ENCODE measurements at places on chromosomes 13 and 19.

GRCh38 chr13:76913898-76914297, 27.7 kb upstream of the KCTD12 start:
- DNase-seq = peak; percentile 60

GRCh38 chr19:55697069-55697440, 22.0 kb downstream of the EPN1 start:
- no peak for DNase-seq

DNA sequence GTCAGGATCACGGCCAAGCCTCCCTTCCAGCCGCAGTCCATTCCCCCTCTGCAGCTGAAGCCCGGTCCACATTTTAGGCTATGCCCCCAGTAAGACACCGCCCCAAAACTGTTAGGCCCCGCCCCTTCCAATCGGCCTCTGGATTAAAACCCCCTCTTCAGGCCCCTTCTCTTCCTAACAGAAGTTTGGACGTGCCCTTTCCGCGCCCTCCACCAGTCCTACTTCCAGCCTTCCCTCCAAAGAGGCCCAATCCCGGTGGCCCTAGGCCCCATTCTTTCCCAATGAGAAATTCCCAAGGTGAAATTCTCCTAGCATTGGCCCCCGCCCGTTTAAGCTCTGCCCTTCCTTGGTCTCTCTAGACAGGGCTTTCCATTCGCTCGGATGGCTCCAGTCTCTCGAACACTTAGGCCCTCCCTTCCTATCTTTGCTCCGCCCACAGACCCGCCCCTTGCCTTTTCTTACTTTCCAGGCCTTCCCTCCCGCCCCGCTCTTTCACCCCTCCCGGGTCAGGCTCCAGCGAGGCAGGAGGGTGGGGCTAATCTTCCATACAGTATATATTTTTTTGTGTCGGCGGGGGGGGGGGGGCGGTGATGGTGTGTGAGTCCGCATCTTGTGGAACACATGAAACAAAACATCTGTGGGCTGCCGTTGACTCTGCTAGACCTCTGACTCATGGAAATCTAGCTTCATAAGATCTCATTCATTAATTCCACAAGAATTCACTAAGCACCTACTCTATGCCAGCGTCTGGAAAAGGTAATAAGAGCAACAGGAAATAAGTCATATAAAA, 13.6 kb downstream of the LTBP4 start:
- peak; percentile 97 for DNase-seq

- DNase-seq = no peak
Measured at GRCh38 chr13:75585153-75585552, 35.6 kb downstream of the UCHL3 start.

GRCh38 chr19:47110521-47111005, 3.0 kb downstream of the ZC3H4 start:
- DNase-seq = no peak

Measured in fibroblast of skin of right biceps (primary cell).